ENCODE measurements at places on chromosomes 12 and 14.

DNA sequence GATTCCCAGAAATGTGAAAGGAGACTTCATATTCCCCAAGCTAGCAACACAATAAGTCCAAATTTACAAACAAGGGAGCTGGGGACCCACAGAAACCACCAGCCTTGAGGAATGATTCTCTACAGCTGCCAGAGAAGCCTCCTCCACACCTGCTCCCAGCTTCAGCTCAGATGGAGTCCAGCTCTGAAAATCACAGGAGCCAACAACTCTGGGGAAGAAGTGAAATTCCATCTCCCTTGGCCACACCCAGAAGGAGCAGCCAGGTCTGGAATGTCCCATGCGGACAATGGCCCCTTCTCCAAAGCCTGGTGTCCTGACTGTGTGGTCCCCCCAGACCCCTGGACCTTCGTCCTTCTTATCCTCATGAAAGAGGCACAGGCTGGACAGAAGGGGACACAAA is 45.4 kb downstream of the SYNE3 start:
- DNase-seq: no peak

- no peak for DNase-seq
Measured at GRCh38 chr12:98686603-98687002, 41.5 kb downstream of the APAF1 start.

- no peak for DNase-seq
Measured at GRCh38 chr14:78016532-78016931, 153.6 kb upstream of the NRXN3 start.

DNA sequence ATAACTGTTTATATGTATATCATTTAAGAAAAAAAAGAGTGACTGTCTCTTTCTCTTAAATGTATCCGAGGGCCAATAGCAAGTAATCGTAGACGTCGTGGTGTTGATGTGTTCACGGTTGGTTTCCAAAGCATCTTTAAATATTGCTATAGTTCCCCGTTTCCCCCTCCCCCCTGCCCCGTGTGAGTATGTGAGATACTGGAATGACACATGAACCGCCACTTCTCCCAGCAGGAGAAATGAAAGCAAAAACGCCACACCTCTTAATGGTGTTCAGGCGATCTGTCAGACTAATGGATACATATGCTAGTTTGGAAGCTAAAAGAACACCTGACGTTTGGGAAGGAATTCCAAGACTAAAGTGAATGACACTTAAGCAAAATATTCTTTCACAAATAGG is 258.3 kb downstream of the FOXN3 start:
- no peak for DNase-seq

- DNase-seq: peak; percentile 29
Measured at GRCh38 chr14:44803239-44803905, 158.4 kb downstream of the KLHL28 start.

- no peak for DNase-seq
Measured at GRCh38 chr12:80894179-80894578, 43.6 kb downstream of the LIN7A start.

- DNase-seq: no peak
Measured at GRCh38 chr14:95070748-95071435, 86.4 kb downstream of the DICER1 start.

GRCh38 chr12:32201976-32202375 is 95.3 kb downstream of the BICD1 start:
- no peak for DNase-seq

- DNase-seq: no peak
Measured at GRCh38 chr12:112946236-112947000, 8.1 kb downstream of the OAS3 start.

GRCh38 chr12:123919980-123920360 is 52.7 kb downstream of the CCDC92 start:
- no peak for DNase-seq

GRCh38 chr12:4567073-4567881 is 5.3 kb downstream of the DYRK4 start:
- DNase-seq: no peak

DNA sequence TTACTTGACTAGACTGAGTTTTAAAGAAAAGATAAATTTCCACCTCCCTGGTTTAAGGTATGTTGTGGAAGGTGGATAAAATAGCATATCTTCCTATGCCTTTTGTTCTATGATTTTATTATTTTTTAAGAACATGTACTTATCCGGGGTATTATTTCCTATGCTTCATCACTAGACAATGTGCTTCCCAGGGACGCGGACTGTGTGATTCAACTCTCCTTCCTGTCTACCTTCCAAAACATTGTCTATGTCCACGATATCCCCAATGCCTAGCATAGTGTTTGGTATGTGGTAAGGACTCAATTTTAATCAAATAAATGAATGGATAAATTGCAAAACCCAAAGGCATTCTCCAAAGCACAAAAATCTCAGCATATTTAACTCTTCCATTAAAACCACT is 8.3 kb upstream of the CCND2 start:
- DNase-seq: no peak

- no peak for DNase-seq
Measured at GRCh38 chr12:111748151-111748672, 18.5 kb upstream of the ALDH2 start.

DNA sequence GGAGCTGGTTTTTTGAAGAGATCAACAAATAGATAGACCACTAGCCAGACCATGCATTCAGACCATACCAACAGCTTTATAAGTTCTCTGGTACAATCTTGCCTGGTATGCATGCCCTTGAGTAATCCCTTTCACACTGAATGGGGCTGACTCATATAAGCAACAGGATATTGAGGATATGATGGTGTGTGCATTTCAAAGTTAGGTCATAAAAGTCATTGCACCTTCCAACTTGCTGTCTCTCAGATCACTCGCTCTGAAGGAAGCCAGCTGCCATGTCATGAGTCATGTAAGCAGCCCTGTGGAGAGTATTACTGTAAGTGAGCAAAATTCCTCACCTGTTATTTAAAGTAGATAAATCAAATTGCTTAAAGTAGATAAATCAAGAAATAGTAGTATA is 45.0 kb upstream of the OR6J1 start:
- no peak for DNase-seq

DNA sequence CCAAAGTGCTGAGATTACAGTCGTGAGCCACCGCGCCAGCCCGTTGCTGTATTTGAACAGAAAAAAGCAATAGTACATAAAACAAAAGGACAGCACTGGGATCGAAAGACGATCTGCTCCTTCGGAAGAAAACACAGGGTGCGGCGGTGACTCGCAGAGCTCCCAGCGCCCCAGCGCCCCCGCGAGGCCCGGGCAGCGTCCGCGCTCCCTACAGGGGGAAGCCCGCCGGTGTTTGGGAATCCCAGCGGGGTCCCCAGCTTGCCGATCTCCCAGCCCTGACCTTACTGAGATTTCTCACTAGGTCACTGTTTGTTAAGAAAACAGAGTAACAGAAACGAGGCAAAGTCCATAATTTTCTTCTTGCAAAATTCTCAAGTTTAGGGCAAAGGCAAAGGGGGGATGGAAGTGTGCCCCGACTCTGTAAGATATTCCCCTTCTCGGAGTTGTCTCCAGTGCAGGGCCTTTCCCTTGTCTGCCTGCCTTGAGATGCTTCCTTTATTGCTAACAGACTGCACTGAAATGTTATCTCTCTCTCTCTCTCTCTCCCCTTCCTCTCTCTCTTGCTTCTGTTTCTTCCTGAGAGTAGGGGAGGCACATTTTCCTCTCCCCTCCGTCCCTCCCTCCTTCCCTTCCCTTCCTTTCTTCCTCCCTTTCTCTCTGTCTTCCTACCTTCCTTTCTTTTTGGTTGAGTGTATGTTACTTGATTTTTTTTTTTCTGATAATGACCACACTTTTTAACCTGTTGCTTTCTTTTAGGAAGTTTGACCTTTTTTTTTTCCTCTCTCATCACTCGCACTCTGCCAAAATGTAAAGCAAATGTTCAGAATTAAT is 91.9 kb downstream of the TMEM30B start:
- peak; percentile 61 for DNase-seq

GRCh38 chr12:52171950-52172512 is 19.8 kb downstream of the KRT80 start:
- no peak for DNase-seq

GRCh38 chr12:120887253-120888043 is 16.7 kb downstream of the SPPL3 start:
- DNase-seq: no peak

DNA sequence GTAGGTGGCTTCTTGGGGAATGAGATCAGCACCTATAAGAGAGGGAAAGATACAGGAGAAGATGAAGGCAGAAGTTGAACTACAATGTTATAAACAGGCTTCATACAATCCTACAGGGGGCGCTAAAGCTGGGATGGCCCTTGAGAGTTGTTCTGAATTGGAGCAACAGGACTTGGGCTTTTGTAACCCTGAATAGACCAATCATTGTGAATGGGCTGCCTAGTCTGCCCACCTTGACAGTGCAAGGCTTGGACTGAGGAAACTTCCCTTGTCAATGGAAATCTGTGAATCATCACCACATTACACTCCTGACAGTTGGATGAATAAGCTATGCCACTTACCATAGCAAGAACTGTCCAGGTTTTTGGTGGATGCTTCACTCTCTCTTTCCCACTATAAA is 306.1 kb downstream of the KCNC2 start:
- DNase-seq: no peak

DNA sequence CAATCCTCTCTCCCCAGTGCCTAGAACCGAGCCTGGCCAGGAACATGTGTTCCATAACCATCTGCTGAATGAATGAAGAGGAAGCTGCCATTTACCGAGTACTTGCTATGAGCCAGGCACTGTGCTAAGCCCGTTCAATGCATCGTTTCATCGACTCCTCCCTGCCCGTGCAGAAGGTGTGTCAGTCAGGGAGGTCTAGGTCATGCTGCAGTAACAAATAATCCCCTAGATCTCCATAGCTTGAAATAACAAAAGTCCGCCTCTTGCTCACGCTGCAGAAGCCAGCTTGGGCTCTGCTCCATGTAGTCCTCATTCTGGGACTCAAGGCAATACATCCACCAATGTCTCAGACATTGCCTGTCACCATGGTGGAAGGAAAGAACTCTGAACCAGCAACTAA is 101.3 kb downstream of the SCARB1 start:
- no peak for DNase-seq

DNA sequence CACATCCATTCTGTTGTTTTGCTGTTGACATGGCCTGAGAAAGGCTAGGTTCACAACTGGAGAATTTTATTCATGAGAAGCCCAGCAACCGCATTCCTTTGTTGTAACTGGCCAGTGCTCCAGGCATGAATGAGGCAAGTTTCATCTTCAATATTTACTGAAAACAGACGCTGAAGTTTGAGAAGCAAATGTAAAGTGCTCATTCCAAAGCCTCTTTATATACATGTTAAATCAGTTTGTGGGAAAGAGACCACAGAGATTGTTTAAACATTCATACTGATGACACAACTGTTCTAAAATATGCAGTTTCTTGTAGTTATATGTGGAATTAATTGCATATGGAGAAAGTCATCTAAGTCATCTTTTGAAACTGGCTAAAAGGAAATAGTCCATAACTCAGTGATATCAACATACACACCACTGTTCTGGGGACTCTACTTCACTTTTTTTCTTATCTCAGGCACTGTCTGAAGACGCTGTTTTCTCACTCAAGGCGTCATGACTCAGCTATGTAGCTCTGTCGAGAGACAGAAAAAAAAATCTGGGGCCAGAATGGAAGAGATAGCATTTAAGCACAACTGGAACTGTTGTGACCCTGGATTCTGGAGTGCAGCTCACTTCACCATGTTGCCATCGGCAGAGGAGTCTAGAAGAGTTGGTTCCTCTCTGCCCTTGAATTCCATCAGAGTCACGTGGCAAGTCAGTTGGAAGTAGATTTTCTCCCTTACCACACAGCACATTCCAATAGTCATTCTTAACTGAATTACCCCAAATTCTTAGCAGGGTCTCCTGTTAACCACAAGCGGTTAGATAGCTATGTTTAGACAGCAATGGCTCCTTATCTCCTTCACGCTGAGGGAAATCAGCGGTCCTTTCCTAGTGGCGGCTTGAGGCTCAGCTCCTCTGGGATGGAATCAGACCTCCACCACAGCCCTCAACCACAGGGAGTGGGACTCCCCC is 258.4 kb upstream of the HMGA2 start:
- no peak for DNase-seq

GRCh38 chr12:49098035-49098451 is 3.4 kb upstream of the DHH start:
- DNase-seq: peak; percentile 79

DNA sequence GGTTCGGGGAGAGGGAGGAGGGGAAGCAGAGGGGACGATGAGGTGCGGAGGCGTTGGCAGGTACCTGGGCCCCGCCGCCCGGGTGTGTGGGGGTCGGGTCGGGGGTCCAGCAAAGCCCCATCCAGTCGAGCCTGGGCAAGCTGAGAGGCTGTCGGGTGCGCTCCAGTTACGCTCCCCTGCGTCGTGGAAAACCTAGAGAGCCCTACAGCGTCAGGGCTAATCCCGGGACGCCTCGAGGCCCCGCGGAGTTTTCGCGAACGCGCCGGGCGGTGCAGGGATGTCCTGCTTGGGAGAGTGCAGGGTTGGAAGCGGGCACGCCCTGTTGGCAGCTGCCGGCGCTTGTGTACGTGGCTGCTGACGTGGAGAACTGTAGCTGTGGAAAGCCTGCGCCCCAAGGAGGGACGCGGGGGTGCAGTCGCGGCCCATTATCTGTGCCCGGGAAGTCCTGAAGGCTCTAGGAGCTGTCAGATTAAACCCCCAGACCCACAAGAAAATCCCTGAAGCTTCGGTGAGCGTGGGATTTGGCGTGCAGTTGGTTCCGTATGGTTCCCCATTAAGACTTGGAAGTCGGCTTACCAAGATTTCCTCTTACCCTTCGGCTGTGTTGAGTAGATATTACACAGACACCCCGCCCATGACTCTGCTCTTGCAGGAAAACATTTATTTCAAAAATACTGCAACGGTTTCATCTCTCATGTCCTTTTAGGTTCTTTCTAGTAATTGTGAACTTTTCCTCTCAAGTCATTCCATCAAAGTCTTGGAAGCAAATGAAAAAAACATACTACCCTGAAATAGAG is 11.3 kb upstream of the SLC38A2 start:
- DNase-seq: no peak

DNA sequence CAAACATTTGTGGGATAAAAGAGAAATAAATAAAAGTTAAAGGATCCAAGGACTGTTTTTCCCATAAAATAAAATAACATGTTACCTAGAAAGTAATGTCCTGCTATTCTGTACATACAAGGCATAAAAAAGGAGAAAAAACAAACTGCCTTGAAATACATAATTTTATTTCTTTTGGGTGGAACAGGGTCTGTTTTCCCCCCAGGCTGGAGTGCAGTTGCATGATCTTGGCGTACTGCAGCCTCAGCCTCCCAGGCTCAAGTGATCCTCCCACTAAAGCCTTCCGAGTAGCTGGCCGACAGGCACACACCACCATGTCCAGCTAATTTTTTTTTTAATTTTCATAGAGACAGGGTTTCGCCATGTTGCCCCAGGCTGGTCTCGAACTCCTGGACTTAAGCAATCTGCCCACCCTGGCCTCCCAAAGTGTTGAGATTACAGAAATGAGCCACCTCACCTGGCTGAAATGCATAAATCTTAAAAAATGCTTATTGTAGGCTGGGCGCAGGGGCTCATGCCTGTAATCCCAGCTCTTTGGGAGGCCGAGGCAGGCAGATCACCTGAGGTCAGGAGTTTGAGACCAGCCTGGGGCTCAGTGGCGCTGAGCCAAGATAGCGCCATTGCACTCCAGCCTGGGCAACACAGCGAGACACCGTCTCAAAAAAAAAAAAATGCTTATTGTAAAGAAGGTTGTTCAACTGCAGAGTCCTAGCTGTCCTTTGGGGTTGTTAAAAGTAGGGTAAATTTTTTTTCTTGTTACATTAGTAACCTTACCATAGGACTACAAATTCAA is 4.1 kb upstream of the TUBA1C start:
- no peak for DNase-seq

All from HuH-7.5 (cell line).